ENCODE measurements at places on chromosomes 1 and 21. TPM values are rescaled to one million over a fixed set of nuclear protein-coding genes. Genes with fewer than 3 reads are reported as not detected.

MRPL55 gene
- 42.4 TPM for total RNA-seq

GBP5 gene
- total RNA-seq, result 4.1 TPM

FCRL6 gene
- 3.5 TPM for total RNA-seq

ITLN1 gene
- 6.3 TPM for total RNA-seq

CAPN2 gene
- 606 TPM for total RNA-seq

GRCh38 chr1:47002211-47002610 is 21.3 kb upstream of the CYP4X1 start:
- DNase-seq, result no peak

DNA sequence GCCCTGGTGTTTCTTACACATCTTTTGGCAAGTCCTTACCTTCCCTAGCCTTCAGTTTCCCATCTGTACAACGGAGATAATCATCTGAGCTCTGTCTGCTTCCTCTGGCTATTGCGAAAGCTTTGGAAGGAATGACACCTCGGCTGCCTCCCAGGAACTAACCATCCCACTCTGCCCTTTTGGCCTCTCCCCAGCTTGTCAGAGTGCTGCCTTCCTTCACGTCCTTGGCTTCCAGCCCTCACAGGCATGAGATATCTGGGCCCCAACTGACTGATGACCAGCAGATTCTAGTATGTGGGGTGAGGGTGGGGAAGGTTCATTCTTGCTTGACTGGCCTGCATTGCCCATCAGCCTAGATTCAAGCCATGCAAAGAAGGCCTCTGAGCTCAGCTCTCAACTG is 253.1 kb upstream of the FGGY start:
- no peak for DNase-seq

- DNase-seq, result no peak
Measured at GRCh38 chr1:44842486-44842861, 579 bp downstream of the PTCH2 start.

- DNase-seq, result no peak
Measured at GRCh38 chr1:109983380-109984189, 980 bp upstream of the AHCYL1 start.

GRCh38 chr1:203778146-203778545 is 13.2 kb downstream of the LAX1 start:
- no peak for DNase-seq

DNA sequence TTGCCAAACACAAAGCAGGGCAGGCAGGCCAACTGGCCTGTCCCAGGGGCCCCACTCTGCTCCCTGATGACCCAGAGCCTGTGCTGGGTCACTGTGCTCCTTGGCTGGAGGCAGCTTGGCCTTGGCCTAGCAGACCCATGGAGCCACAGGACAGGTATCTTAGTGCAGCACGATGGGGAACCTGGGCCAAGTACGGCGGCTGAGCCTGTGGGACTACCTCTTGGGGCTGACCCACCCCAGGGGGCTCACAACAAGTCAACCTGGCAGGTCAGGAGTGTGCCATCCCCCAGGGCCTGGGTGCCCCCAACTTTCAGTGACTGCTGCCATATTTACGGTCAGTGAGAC is 10.1 kb upstream of the FGR start:
- peak; percentile 38 for DNase-seq

GRCh38 chr1:229224308-229224707 is 46.6 kb upstream of the RAB4A start:
- no peak for DNase-seq

DNA sequence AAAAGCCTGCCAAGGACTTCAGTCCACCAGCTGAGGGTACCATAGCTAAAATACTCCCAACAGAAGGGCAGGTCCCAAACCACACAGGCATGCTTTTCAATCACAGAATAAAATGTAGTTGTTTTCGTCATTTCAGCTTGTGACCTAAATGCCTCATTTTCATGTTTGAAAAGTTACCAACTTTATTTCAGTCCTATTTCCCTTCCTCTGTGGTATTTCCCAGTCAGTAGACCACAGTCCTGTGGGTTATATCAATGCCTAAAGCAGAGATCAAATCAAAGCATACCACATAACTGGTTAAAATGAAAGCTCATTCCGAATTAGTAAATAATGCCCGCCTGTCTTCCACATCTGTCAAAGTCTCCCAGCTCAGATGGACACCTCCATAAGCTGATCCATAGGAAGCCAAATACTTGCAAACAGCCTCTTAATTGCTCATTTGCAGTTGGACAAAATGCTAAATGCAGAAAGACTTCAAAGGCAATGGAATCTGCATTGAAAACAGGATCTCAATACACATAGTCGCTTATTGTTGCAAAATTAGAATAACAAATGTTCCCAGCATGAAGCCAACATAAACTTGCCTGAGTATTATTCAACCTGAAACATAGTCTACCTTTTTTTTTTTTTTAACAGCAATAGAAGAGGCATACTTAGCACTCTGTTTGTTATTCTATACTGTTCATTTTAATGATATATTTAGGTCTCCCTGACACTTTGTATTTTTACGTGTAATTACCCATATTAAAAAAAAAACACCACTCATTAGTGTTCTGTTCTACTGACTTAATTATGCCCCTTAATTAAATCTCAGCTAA is 53.9 kb downstream of the NR5A2 start:
- no peak for DNase-seq

GRCh38 chr21:38804030-38804788 is 1.5 kb upstream of the ETS2 start:
- DNase-seq, result peak; percentile 70

DNA sequence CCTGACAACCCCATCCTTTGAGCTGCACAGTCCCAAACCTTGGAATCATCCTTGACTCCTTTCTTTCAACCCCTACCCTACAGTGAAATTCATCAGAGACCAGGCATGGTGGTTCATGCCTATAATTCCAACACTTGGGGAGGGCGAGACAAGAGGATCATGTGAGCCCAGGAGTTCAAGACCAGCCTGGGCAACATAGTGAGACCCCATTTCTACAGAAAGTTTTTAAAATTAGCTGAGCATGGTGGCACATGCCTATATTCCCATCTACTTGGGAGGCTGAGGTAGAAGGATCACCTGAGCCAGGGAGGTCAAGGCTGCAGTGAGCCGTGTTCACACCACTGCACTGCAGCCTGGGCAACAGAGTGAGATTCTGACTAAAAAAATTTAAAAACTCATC is 34.5 kb downstream of the RERE start:
- DNase-seq, result no peak

GRCh38 chr1:119372503-119373086 is 4.0 kb downstream of the HAO2 start:
- DNase-seq, result no peak

DNA sequence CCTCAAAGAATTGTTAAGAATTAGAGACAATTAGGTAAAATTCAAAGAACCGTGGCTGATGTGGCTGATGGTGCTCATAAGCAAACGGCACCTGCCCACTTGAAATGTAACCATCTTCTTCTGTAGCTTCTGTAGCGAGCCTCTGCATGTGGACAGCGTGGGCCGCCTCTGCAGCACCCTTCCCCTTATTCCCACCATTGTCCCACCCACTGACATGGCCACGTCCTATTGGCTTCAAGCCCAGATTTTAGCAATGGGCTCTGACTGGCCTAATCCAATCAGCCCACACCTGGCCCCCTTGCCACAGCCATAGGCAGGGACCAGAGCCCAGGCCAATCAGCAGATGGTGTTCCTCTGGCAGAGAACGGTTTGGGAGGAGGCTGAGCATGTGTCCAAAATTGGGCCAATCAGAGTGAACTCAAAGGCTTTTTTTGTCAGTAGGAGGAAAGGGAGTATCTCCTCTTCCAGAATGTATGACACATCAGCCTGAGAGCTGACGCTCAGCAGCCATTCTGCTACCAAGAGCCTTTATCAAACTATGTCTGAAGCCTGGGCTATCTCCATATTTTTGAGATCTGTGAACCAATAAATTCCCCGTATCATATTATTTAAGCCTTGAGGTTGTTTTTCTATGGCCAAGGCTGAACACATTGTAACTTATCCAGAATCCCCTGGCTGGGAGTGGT is 518.5 kb downstream of the SMYD3 start:
- DNase-seq, result no peak
